ENCODE measurements at places on chromosomes 5 and 9.
A peak's percentile ranks its signal among the peaks of the same experiment; 100 is the strongest.

GRCh38 chr9:35756275-35757225, 2.5 kb upstream of the MSMP start:
- DNase-seq = peak; percentile 27

DNA sequence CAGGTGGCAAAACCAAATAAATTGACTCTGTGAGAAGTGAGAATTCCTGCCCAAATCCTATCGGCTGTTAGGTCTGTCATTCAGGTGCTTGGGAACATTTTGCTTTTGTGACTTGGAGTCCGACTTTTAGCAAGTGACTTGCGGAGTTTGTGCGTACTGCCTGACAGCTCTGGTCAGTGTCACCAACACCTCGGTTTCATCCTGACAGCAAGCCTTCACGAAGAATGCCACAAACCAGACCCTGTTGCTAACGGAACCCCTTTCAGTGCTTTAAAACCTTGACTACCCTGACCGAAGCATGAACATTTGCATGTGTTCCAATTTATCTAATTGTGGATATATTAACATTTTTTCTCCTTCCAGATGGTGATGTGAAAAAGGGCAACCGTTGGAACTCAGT, 26.5 kb downstream of the LIX1 start:
- no peak for DNase-seq

DNA sequence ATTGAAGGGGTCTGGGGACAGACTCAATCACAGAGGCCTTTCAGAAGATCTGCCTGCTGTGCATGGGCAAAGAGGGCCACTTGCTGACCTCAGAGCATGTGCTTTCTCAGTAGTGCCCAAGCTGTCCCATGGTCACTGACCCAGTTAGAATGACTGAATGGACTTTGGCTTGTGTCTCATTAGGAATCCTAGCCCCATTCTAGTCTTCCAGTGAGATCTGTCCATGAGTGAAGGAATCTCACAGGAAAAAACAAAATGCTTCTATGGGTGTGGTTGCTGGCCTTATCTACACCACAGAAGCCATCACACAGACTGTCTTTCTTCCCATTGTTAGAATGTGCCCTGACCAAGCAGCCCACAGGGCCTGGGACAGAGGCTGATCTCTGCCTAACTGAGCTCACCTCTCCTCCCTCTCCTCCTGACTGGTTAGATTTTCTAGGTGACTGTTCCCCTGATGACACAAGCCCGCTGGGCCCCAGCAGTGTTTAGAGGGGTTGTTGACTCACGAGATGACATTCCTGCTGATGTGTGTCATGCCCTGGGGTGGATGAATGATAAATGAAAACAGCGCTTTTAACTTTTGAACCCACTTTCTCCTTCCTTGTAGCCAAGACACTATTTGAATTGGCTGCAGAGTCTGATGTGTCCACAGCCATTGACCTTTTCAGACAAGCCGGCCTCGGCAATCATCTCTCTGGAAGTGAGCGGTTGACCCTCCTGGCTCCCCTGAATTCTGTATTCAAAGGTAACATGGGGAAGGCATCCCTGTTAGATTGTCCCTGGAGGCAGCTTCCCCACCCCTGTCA, 24.8 kb downstream of the TGFBI start:
- peak; percentile 97 for DNase-seq

DNA sequence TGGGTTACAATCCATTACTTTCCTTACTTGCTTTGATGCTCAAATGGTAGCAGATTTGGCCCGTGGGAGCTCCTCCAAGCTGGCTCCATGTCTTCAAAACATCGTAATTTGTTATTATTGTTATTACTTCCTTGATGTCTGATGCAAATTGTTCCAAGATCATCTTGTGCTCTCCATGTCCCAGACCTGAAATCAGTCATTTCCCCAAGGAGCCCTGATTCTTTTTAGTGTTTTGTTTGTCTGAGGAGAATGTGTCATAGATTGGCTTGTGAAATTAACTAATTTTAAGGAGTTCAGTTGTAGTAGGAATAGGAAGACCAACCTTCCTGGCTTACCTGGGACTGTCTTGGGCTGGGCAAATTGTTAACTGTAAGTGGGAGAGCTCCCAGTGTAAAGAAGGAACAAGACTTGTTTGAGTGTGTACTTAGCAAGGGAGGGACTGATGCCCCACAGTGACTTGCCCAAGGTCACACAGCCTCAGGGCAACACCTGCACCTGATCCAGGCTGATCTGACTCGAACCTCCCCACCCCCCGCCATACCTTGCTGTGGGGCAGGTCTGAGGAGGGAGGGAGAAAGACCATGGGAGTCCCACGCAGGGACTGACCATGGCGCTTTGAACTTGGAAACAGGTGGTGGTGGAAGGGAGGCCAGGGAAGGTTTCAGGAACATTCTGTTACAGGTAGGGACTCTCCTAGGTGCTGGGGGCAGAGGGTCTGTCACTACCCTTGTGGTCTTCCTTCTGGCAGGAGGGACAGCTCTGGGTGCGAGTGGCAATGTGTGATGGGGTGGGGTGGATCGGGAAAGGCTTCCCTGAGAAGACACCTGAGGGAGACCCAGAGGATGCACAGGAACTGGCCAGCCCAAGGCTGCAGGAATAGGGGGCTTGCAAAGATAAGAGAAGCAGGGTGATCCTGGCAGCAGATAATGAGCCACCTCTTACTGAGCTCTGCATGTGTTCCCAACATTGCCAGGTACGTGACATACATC, 2.7 kb upstream of the BICD2 start:
- no peak for DNase-seq

GRCh38 chr5:83767409-83767992, 46.8 kb upstream of the HAPLN1 start:
- no peak for DNase-seq

- no peak for DNase-seq
These were observed 7.4 kb upstream of the CDC42SE2 start for GRCh38 chr5:131256507-131256823.

DNA sequence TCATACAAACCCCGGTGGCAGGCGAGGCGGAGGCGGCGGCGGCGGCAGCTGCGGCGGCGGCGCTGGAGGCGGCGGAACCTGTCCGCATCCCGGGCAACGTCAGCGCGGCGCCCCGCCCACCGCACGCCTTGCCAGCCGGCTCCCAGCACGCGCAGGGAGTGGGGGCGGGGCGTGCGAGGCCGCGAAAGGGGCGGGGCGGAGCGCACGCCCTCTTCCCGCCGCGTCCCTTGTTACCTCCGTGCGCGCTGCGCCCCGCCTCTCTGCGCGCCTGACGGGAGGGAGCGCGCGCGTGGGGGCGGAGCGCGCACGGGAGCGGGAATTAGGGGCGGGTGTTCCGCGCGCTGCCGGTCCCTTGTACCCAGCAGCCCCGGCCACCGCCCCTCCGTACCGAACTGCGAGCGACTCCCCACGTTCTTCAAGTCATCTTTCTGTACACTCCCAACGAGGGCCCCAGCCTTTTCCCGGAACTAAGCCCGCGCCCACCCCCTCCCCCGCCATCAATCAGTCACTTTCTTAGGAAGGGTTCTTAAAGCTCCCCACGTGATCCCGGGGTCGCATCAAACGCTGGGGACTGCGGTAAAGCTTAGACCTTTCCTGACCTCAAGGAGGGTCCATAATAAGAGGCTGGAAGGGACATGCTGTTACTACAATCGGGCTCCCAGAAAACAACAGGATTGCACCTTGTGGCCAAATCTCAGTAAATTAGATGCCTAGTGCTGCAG, at the start of gene AGTPBP1:
TSS of gene AGTPBP1 (minus strand) at position 80 of the 722 bp plus-strand sequence. CDS start 29,421 bp downstream, outside the sequence.
- peak; percentile 83 for DNase-seq

GRCh38 chr9:126430124-126430523, 103.5 kb downstream of the MVB12B start:
- DNase-seq = no peak

- no peak for DNase-seq
These were observed 705.4 kb upstream of the RIOK2 start for GRCh38 chr5:97888439-97888838.

- no peak for DNase-seq
These were observed 692 bp downstream of the PSAT1 start for GRCh38 chr9:78297672-78297961.

DNA sequence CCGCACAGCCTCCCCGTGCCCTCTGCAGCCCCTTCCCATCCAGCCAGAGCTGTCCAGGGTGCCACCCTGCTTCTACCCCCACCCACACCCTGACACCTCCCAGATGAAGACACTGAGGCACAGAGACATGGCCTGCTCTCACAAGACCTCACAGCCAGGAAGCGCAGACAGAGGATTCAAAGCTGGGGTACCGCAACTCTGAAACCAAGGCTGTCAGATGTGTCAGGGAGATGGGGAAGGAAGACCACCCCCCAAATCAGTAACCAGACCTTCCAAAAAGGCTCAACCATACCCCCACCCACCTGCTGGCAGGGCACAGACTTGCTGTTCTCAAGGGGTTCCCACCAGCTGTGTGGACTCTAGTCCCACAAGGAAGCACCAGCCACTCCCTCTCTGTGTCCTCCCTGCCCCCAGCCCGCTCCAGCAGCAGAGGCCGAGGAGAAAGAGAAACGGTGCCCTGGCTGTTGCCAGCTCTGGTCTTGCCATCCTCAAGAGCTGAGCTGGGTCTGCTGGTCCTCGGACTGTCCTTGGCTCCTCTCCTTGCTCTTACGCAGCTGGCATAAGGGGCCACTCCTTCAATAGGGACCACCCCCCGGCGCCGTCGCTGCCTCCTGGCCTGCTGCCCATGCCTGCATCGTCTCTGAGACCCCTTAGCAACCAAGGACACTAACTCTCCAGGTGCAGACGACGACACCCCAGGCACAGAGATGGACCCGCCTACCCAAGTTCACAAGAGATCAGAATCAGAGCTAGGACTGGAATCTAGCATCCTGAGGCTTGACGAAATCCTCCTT, 699 bp downstream of the AKNA start:
- DNase-seq = peak; percentile 21

DNA sequence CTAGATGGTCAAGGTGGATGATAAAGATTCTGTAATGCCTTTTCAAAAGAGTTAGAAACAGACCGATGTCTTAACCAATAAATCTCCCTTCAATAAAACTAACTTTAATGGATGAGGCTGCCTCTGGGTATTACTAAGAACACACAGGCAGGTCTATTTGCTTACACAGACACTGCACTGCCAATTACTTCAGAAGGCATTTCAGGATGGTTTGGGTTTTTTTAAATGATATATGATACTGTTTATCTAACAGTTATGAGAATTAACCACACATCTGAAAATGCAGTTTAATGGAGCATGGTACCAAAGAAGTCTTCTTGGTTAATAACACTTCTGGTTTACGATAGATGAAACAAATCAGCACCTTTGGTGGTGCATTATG, 367.9 kb upstream of the GRAMD2B start:
- DNase-seq = no peak

DNA sequence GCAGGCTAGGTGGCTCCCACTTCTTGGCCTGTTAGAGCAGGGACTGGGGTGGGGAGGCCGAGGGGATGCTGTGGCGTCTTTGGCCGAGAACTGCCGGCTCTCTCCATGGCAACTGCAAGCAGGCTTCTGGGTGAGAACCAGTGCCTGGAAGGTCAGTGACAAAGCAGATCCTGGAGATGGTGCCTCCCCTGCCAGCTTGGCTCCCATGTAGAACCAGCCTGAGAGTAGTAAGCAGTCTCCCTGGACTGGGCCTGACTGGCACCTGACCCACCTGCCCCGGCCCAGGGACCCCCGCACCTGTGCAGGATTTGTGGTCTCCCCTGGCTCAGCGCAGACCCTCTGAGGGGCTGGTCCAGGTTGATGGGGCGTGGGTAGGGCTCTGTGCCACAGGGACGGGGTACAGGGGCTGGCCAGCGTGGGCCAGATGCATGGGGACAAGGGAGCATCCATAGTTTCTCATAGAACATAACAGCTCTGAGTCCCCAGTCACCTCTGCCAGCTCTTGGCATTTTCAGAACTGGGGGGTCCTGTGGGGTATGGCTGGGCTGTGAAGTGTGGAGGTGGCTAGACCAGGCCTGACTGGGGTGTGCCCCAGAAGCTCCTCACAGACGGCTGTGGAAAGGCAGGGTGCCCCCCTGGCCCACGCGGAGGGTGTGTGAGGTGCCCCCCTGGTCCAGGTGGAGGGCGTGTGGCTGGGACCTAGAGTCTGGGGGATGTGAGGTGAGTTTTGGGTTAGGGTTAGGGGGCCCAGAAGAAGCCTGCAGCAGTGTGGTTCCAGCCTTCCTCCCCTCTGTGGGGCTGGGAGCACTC, 22.2 kb downstream of the CACNA1B start:
- no peak for DNase-seq

- no peak for DNase-seq
These were observed 54.7 kb downstream of the KLHL3 start for GRCh38 chr5:137681191-137681590.

DNA sequence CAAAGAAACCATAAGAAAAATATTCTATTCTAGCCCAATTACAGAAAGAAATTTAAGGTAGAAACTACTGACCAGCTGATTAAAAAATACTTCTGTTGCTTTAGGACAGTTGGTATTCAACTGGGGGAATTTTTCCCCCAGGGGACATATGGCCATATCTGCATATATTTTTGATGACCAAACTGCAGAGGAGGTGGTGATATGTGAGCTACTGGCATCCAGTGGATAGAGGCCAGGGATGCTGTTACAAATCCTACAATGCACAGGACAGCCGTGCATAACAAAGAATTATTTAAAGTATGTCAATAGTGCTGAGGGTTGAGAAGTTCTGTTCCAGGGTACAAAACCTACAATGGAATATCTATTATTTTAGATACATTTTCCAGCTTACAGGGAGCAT, 24.0 kb downstream of the ZFR start:
- peak; percentile 44 for DNase-seq

DNA sequence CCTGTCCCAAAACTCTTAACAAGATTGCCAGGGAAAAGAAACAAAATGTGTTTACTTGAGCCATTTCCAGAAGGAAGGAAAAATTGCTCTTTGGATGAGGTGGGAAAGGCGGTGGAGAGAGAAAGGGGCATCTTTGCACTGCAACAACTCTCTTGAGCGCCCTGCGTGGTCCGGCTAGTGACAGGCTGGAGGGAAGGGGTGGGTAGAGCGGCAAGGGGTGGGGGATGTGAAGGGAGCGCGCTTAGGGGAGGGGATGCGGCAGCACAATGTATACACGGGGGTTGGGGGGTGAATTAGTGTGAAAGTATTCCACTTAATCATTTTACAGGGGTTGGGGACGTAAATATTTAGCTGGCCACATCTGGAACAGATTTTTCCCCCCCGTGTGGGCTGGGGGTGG, 1.3 kb downstream of the FGF10 start:
- DNase-seq = no peak

DNA sequence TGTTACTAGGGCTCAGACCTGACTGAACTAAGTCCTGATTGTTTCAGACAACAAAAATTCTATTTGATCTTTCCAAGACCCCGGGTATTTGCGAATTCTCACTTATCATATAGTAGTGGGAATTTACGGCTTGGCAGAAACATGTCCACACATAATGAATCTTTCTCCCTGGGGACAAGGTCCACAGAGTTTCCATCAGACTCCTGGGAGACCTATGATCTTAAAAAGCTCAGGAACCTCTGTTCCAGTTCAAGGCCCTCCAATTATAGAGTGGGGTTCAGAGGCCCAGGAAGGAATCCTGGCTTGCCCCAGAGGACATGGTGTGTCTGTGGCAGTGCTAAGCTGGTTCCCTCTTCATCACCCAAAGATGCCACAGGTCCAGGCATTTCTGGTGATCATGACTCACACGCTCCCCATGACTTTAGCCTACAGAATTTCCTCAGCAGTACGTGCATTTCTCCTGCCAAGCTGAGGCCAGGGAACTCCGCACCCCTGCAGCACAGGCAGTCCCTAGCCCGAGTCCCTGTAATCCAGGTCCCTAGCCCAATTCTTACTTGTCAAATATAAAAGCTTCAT, 12.6 kb downstream of the RAPGEF1 start:
- DNase-seq = peak; percentile 46

Data from HFFc6 (cell line).